Putamen (tissue), 1 donor: ENCODE measurements at places on chromosomes 4 and X.

DNA sequence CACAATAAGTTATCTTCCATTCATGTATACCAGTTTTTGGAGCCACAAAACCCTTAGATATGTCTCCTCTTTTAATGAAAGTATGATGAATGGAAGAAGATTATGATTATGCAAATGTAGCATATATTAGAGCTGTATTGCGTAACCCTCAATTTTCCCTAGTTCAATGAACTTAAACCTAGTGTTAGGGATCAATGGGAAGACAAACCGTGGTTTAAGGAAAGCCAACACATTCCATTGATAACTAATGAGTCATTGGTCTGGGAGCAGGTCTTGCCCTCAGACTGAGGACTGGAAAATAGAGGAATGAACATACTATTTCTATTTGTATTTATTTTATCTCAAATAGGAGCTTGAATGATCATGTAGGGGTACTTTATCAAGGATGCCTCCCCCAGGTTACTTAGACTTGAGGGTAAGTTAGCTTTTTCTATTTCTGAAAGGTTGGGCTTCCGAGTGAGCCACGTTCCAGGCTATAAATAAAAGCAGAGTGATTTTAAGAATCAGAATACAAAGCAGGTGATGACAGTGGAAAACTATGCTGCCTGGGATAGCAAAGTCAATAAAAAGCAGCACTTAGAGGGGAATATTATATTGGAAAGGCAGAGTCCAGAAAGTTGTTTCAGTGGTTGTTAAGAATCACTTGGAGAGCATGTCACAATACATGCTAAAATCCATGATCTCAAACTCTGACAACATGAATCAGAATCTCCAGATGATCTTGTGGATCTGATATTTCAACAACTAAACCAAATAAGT lies 356.0 kb downstream of the ADAM29 start:
- no peak for DNase-seq

DNA sequence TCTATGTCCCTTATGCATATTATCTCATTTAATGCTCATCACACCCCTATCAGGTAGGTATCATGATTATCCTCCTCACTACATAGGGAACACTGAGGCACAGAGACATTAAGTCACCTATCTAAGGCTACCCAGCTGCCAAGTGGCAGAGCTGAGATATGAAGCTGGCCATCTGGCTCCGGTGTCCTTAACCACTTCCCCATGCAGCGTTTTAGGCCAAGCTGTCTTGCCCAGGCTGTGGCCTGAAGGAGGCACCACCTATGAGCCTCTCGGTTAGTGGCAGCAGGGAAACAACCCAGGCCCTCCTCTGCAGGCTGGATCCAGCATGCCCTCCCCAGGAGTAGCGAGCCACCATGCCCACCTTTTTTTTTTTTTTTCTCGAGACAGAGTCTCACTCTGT lies 16.3 kb downstream of the PJA1 start:
- DNase-seq, result no peak

DNA sequence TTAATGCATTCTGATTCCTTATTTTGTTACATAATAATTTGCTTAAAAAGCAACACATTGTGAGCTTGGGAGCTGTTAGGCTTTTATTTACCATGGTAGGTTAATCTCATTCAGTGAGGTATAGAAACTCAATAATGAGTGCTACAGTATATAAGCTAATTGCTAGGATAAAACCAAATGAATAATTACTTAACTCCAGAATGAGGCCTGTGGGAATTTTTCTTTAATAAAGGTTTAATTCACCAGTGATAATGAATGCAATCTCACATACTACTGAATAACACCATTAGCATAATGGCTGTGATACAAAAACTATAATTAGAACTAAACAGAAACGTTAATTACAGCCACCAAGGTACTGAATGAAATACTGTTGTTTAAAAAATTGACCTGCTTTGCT lies 326.3 kb downstream of the IQCM start:
- no peak for DNase-seq

DNA sequence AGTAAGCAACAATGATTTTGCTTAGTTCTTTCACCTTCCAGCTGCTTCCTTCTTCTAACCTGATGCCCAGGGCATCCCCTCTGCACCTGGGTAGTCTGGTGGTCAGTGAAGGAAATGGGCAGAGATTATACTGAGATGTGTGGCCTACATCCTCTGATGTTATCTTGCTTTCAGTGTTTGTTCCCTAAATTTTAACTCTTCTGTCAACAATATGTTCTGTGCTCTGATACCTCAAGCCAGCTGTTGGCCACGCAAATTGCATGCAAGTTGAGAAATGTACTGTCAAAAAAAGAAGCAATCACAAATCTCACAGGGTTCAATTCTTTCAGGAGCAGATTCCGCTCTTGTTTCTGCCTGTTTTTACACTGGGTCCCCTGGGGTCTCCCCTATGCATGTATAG lies 73.8 kb downstream of the FBXW7 start:
- DNase-seq, result no peak

GRCh38 chr4:20672262-20672661 lies 28.0 kb upstream of the PACRGL start:
- no peak for DNase-seq

DNA sequence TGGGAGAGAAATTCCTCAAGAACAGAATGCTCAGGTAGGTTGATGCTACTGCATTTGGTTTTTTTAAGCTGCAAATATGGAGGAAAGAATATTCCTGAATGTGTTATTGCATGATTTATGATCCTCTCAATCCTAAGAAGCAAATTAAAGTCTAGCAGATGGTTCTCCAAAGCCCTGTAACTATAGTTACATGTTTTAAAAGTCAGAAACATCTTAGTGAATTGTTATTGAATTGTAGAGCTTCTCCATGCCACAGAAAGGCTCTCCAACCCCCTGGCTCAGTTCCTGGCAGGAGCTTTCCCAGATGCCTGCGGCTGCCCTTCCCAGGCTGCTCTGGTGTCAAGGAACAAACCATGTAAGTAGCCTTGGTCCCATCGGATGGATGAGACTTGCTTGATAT lies 227.8 kb upstream of the GATB start:
- DNase-seq, result no peak

GRCh38 chr4:141676087-141676670 lies 39.8 kb downstream of the IL15 start:
- no peak for DNase-seq

DNA sequence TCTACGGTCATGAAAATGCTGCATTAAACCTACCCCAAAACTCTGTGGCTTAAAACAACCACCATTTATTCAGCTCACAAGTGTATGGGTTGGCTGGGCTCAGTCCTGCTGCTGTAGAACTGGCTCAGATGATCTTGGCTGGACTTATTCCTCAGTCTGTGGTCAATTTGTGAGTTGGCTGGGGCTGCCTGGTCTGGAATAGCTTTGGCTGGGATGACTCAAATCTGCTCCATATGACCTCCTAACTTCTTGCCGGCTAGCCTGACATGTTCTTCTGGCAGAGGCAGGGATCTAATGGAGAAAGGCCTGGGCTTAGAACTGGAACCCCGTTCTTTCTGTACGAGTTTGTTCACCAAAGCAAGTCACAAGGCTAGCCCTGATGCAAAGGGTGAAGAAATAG lies 71.7 kb downstream of the CFAP299 start:
- no peak for DNase-seq

DNA sequence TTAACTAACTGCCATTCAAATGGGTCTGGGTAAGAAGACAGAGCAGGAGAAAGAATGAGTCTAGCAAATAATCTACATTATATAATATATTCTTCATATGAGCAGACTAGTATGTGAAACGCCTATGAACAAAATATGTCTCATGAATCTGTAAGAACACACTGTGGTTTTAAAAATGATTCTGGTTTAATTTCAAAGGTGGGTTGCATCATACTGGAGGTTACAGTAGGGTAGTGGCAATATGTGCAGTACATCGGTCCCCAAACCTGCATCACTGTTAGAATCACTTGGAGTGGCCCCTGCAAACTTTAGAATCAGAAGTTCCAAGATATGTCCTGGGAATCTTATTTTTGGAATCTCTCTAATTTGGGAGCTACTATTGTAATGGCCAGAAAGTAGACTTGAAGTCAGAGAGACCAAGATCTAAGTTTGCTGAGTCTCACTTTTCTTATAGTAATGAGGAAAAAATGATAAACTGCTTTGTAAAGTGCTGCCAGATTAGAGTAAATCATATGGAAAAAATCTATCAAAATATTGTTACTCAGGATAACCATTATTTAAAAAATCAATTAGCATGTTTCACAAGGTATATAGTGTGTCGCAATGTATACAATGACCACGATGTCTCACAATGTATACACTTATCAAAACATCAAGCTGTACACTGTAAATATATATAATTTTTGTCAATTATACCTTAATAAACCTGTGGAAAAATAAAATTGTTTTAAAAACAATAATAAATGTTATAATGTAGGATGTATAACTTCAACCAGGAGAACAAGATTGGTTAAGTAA lies 37.9 kb upstream of the ARSJ start:
- no peak for DNase-seq

DNA sequence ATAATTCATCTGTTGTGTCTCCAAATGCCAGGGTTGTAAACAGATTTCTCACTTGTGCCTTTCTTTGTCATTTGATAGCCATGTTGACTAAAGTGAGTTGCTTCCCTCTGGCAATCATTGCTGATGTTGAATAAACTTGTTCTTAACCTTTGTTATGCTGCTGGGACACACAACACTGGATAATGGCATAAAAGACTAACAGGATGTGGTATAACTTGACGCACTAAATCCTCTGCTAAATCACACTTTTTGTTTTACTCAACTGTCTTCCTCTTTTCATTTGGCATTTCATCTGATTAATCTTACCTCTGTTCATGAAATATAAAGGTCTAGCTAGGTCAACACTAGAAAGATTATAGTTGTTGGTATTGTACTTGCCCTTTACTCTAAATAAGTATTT lies 17.6 kb upstream of the CXCL5 start:
- no peak for DNase-seq

- no peak for DNase-seq
Observed at GRCh38 chr4:134955059-134955458, 753.5 kb upstream of the PABPC4L start.

GRCh38 chrX:111387470-111388070 lies 24.4 kb downstream of the DCX start:
- no peak for DNase-seq

DNA sequence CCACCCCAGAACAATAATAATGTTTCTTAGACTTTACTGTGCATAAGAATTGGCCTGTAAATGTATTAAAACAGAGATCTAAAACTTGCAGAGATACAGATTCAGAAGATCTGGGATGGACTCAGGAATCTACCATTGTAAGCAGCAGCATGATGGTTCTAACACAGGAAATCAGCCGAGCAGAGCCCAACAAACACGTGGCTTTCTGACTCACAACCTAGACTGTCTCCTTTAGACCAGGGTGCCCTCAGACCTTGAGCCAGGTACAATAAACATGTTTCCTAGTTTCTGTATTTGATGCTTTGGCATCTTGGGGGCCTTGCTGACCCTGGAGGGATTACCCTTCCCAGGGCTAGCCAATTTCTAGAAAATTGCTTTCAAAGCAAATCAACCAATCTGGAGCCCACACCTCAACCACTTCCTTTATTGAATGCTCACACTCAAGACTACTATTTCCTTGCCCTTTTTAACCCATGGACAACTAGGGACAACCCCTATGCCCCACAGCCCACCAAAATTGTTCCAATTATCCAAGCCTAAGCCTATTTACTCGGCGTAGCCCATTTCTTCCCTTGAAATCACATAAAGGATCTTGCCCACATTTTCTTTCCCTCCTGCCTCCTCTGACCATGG lies 80.5 kb downstream of the TBC1D9 start:
- no peak for DNase-seq

- DNase-seq, result peak; percentile 50
Observed at GRCh38 chrX:155767051-155767875, 113.9 kb upstream of the VAMP7 start.

- DNase-seq, result no peak
Observed at GRCh38 chrX:44568196-44568595, 25.5 kb upstream of the FUNDC1 start.

DNA sequence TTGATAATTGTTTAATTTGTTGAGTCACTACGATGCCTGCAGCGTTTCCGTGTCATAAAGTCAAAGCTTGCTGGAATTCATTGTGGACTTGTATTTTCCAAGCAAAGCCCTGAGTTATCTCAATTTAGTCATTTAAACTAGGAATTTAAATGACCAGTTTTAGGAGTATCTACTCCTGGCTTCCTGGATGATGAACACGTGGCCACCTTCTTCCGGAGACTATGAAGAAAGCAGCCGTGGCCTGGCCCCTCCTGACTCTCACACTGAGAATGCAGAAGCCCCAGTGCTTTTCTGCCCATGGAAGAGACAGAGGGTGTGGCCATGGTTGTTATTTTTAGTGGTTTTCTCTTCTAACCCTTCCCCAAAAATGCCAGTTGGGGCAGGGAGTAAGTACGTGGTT lies 250.7 kb upstream of the GATB start:
- DNase-seq, result no peak

- no peak for DNase-seq
Observed at GRCh38 chr4:142776026-142776425, 70.1 kb downstream of the INPP4B start.

DNA sequence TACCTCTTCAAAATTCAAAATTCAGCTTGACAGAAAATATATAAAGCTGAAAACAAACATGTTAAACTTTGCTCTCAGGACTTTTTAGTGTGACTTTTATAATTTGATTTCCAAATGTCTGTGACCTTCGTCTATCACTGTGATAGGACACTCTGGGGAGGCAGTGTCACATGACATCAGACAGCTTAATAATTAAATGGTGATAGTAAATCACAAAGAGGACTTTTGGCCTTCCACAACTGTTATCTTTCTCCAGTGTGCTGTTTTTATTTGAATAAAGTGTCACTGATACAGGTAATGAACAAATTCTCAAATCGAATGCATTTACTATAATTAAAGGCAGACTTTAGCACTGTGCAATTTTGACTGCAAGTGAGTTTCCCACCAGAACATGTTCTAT lies 83.1 kb downstream of the MID1 start:
- DNase-seq, result no peak

DNA sequence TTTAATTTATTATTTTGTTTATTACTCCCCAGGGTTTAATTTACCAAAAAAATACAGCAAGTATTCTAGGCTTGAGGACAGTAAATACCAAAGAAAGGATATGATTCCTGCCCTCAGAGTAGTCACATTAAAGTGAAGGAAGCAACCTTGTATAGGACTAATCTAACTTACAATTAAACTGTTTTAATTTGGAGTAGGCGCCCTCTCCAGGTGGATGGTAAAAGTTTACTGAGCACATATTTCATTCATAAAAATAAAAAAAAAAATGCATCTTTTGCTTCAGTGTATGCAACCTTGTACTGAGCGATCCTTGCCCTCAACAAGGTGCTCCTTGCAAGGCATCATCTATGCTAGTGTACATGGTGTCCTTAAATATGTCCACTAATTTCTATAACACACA lies 72.0 kb upstream of the MAGEB16 start:
- no peak for DNase-seq

DNA sequence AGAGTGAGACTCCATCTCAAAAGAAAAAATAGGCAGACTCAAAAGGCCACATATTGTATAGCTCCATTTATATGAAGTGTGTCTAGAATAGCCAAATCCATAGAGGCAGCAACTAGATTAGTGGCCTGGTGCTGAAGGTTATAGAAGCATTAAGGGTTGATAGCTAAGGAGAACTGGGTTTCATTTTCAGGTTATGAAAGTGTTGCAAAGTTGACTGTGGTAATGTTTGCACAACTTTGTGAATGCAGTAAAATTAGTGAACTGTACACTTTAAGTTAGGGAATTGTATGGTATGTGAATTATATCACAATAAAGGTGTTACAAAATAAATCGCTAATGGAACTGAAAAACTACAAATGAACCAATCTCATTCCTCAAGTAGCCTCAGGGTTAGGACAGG lies 28.3 kb downstream of the TXLNG start:
- DNase-seq, result no peak
